ENCODE measurements at places on chromosomes 5 and 9. TPM values are rescaled to one million over a fixed set of nuclear protein-coding genes. Genes with fewer than 3 reads are reported as not detected.
A peak's percentile ranks its signal among the peaks of the same experiment; 100 is the strongest.

DNA sequence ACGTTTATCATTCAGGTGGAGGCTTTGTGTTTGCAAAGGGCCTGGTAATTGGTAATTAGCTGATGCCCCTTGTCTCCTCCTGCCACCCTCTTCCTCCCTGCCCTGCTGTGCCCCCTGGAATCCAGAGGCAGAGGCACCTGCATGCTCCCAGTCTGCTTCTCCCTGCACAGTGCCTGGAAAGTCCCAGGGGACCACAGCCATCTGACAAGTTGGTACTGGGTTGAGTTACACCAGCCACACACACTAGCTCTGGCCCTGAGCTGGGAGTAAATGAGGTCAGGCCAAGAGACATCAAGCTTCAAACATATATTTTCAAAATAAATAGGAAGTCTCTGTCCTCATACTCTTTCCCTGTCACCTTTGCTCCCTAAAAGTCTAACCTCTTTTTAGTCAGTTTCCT lies 56.3 kb downstream of the INSYN2B start:
- DNase-seq, result no peak

- DNase-seq, result no peak
Measured at GRCh38 chr5:168819004-168819621, 239.9 kb upstream of the PANK3 start.

- no peak for DNase-seq
Measured at GRCh38 chr9:14993061-14993800, 83.0 kb upstream of the FREM1 start.

- peak; percentile 39 for DNase-seq
Measured at GRCh38 chr9:107465467-107466451, 23.8 kb downstream of the KLF4 start.

Gene DMRT3
- total RNA-seq, result not detected

GRCh38 chr9:110344821-110345220 lies 7.2 kb upstream of the TXNDC8 start:
- no peak for DNase-seq

- DNase-seq, result no peak
Measured at GRCh38 chr5:144538845-144539244, 368.2 kb downstream of the KCTD16 start.
